ENCODE measurements at places on chromosomes 6 and 20.

- DNase-seq = no peak
Observed at GRCh38 chr6:16064671-16065072, 64.2 kb upstream of the MYLIP start.

- no peak for DNase-seq
Observed at GRCh38 chr6:85403331-85404015, 46.4 kb upstream of the NT5E start.

- no peak for DNase-seq
Observed at GRCh38 chr20:12740647-12741046, 268.1 kb upstream of the SPTLC3 start.

GRCh38 chr6:11357285-11357684 is 124.8 kb upstream of the NEDD9 start:
- no peak for DNase-seq

GRCh38 chr6:37502703-37503291 is 3.1 kb upstream of the CCDC167 start:
- no peak for DNase-seq

- DNase-seq = no peak
Observed at GRCh38 chr20:14573676-14574075, 236.3 kb upstream of the FLRT3 start.

GRCh38 chr6:130134582-130134981 is 88.2 kb downstream of the SAMD3 start:
- no peak for DNase-seq

DNA sequence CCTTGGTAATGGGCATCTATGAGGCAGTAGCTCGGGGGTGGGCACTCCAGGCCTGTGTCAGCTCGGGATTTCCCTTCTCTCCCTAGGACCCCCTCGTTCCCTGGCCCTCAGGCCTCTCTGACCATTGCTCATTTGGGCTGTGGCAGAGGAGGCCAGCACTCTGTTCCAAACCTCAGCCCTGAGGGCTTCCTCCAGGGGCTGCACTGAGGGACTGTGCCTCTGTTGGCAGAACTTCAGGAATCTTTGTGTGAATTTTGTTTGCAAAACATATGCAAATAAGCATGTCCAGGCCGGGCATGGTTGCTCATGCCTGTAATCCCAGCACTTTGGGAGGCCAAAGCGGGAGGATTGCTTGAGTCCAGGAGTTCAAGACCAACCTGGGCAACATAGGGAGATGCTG is 11.0 kb downstream of the PACSIN1 start:
- DNase-seq = no peak

DNA sequence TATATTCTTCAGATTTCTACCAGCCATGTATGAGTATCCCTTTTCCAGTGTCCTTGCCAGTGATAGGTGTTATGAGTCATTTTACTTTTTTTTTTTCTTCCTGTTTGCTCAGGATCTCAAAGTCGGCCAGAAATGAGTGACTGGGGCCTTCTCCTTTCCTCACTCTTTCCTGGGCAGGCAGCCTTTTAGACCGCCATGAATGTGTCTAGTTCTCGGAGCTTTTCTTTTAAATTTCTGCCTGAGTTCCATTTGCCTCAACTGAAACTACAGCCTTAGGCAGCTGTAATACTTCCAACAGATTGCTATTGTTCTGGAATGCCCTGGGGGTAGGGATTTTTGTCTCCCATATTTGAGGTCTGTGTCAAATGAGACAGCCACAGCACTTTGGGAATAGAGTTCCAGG is 83.7 kb downstream of the STXBP5 start:
- peak; percentile 42 for DNase-seq

- DNase-seq = no peak
Observed at GRCh38 chr20:43383026-43383795, 74.5 kb upstream of the SRSF6 start.

DNA sequence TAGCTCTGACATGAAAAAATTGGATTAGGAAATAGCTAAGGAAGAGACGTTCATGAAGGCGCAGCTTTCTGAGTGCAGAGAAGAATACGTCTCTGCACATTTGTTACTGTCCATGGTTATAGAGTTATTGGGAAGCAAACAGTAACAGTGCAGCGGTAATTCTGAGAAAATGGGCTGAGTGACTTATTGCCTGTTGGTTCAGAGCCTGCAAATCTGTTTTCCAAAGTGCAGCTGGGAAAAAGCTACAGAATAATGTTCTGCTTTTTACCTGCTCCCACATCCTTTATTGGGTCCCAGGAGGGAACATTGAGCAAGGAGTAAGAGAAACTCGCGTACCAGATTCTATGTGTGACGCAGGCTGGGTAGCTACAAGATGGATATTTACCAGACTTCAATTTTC is 160.2 kb downstream of the BTBD3 start:
- DNase-seq = no peak

DNA sequence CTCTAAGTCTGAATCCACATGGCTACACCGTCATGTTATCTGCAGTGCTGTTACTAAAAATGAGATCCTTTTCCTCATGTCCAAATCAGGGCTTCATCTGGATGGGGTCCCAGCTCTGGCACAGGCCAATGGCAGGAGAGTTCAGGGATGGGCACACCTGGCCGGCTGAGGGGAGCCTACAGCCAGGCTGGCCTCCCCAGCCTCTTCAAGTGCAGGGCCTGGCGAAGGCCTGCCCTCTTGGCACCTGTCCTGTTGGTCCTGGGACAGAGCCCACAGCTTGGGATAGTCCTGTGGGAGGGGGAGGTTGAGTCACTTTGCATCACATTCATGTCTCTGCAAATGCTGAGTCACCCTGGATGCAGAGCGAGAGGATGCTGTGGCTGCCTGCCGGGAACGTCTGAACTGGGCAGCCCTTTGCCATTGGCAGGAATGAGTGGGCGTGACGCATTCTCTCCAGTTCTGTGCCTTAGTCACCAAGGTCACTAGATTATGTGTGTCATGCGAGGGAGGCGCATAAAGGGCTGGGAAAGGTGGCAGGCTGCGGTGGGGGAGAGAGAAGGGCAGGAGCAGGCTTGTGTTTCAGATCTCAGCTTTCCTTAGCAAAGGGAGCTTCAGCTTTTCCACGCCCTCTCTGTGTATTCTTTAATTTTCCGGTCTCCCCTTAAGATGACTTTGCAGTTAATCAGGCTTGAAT is 223.2 kb upstream of the ECI2 start:
- peak; percentile 54 for DNase-seq

DNA sequence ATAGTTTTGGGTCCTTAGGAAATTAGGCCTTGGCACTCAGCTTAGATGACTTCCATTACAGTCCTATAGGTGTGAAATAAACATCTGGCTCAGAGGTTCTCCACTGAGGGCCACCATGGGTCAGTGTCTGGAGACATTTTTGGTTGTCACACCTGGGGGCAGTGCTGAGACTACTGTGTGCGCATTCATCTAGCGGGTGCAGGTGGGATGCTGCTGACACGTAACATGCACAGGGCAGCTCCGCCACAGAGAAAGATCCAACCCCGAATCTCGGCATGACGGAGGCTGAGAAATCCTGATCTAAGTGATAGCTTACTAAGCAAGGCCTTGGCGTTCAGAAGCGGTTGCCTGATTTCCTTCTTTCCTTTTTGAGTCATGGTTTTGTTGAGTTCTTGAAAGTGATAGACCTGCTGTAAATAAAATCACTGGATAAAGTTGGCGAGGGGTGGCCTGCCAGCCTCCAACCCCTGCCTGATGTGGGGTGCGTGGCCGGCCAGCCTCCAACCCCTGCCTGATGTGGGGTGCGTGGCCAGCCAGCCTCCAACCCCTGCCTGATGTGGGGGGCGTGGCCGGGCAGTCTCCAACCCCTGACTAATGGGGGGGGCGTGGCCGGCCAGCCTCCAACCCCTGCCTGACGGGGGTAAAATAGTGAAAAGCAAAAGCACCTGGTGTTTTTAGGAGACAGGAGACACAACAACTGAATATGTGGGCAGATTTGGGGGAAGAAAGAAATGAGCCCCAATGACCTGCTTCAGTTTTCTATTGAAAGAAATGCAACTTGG is 158.1 kb downstream of the CDH26 start:
- no peak for DNase-seq

DNA sequence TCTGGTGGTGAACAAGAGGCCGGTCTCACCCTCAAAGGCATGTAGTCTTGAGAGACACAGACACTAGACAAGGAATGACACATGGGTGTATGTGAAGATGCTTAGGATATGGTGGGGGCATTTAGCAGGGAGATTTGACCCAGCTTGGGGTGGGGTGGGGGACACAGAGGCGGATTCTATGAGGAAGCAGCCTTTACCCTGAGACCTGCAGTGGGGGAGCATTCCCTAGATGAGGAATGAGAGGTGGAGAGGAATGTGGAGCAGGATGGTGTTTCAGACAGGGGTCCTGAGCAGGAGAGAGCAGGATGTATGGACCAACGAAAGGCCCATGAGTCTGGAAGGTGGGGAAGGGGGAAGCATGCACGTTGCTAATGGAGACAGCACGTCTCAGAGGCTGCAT is 57.8 kb downstream of the PHACTR3 start:
- no peak for DNase-seq

DNA sequence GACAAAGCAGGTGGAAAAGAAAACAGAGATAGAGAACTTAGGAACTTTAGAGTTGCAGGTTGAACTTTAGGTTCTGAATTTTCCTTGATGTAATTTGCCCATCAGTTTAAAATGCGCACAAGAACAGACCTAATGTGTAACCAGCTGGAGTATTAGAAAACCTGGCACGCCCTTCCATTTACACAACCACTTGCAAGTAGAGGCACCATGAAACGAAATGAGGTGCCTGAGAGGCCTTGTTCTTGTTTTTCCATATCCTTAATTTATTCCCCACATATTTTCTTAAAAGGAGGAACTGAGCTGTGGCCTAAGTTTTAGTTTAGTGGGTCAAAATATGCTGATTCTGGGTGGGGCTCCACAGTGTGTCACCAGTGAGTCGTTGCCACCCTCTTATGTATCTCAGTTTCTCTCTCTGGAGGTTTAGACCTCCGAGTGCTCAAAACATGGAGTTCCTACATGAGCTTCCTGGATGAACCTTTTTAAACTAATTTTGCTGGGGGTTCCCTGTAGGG is 17.2 kb upstream of the IL22RA2 start:
- DNase-seq = no peak

GRCh38 chr6:54722328-54722727 is 124.2 kb upstream of the FAM83B start:
- DNase-seq = no peak

DNA sequence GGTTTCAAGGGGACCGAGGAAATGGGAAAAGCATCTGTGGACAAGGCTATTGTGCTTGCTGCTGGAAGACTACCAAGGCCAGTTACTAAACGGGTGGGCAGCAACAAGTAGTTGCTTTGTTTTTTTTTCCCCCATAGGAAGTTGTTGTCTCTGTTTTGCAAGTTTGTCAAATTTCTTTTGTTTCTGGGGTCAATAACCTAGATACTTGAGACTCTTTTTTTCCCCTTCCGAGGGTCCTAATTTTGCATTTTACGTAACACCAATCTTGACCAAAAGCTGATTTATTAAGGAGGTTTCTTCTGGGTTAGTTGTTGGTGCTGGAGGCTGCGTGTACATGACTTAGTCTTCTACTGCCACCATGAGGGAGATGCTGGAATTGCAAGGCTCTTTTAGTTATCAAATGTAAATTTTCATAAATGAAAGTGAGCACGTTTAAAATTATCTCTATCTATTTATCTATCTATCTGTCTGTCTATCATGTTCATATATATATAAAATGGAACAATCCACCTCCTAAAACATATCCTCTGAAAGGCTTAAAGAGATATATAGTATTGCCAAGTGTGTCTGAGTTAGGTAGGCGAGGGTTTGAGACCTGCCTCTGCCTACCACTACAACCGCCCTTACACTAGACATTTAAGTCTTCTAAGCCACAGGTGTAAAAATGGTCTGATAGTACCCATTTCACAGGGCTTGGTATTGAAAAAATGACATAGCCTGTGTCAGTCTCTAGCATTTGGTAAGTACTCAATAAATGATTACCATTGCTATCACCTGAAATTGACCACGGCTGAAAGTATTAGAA is 60.2 kb downstream of the GCLC start:
- peak; percentile 73 for DNase-seq

- no peak for DNase-seq
Observed at GRCh38 chr6:109787312-109787711, 96.2 kb downstream of the FIG4 start.

GRCh38 chr6:112990971-112991370 is 643.8 kb downstream of the RFPL4B start:
- DNase-seq = no peak

- DNase-seq = no peak
Observed at GRCh38 chr6:25392372-25392771, 113.2 kb downstream of the CARMIL1 start.

DNA sequence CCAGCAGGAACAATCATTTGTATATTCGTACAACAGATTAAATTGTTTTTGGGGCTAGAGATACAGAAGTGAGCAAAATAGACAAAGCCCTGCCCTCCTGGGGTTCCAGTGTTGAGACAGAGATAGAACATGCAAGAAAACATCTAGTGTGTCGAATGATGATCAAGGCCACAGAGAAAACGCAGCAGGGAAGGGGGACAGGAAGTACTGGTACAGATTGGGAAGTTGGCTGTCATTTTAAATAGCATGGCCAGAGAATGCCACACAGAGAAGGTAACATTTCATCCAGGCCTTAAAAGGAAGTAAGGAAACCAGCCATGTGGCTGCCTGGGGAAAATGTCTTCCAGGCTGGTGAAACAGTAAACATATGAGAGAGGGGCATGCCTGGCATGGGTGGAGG is 202.6 kb upstream of the MYLIP start:
- DNase-seq = no peak

Data from HAP-1 (cell line).